ENCODE measurements at places on chromosomes 4 and X.

DNA sequence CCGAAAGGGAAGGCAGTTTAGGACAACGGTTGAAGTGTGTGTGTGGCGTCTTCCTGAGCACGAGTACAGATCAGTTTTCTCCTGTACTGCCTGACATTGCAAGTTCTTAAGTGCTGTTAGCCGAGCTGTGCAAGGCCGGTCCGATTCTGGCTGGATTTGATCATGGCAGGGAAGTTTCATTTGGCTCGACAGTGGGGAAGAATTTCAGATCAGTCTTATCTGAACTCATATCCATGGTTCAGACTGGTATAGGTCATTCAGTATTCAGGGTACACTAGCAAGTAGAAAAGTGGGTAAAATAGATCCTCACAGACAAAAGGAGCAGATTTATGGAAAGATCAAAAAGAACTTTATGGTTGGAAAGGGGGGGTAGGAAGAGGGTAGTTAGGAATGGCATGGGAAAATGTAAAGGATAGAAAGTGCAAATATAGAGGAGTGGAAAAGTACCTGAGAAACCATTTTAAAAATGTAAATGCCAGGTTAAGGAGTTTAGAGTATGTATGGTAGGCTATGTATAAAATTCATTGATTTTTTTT, 716 bp downstream of the THAP9 start:
- no peak for DNase-seq

GRCh38 chr4:113880240-113881028, 99.0 kb downstream of the ARSJ start:
- DNase-seq, result no peak

DNA sequence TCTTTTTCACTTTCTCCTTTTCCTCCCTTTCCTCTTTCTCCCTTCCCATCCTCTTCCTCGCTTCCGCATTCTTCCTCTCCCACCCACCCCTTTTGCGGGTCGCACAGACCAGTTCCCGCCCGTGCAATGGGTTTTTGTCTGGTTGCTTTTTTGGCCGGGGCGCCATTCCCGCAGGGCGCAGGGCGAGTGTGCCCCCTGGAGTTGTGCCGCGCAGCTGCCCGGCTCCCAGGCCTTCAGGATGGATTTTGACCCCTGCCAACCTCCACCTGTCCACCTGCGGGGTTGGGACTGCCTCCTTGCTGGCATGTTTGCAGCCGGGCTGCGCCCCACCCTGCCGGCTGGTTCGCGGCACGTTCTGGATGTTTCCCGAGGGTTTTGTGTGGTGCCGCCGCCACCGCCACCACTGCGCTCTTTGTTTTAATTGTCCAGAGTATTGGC, 578 bp upstream of the SEL1L3 start:
- DNase-seq, result no peak

DNA sequence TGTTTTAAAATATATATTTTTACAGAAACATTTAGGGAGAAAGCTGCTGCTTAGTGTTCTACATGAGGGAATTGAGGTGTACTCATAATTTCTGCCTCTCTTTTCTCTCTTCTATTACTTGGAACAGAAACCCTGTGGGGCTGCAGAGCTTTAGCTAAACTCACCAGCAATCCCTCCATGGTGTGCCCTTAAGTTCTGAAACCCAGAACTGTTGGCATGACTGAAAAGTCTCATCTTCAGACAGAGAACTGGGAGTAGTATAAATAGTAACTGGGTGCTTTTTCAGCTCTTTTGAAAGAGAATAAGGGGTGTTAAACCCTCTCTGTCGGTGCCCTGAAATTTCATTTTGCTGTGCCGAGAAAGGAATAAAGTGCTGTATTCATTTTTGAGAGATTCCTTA, 294.9 kb upstream of the BOD1L1 start:
- DNase-seq, result no peak

DNA sequence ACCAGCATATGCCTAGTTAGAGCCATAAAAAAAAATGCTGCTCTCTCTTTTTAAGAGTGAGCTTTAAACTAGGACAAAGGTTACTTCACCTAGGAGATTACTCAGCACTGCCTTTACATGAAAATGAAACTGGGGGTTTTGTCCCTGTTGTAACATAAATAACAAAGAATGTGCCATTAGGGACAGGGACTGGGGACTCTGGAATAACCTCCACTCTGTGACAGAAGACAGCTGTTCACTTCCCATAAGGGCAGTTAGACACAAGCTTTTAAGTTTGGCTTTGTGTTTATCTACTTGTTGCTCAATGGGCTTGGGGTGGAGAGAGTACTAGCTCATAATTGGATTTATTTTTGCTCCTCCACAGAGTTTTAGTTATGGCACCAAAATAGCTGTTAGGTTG, 11.9 kb downstream of the ENPEP start:
- DNase-seq, result no peak

GRCh38 chrX:471281-471680, 84.6 kb upstream of the PPP2R3B start:
- no peak for DNase-seq

DNA sequence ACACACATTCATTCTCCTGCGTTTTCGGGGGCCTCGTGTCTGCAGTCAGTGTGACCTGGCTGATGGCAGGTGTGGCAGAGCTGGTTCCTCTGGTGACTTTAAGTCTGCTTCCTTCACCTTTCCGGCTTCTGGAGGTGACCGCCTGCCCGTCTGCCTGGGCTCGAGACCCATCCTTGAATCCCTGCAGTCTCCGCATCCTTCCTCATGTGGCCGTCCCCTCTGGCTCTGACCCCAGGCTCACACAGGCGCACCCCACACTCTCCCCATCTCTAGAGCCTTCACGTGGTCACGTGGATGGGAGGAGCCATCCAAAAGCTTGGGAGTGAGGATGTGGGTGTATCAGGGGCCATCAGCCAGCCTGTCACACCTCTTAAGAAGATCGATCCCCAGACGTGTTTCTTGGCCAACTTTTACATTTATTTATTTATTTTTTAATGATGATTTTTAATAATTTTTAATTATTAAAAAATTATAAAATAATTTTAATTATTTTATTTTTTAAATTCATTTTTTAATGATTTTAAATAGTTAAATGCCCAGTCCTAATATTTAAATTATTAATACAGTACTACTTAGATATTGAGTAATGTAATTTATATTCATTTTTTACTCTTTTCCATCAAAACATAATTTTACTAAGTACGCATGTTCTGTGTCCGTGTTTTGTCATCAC, 20.9 kb downstream of the RGS12 start:
- DNase-seq, result no peak

DNA sequence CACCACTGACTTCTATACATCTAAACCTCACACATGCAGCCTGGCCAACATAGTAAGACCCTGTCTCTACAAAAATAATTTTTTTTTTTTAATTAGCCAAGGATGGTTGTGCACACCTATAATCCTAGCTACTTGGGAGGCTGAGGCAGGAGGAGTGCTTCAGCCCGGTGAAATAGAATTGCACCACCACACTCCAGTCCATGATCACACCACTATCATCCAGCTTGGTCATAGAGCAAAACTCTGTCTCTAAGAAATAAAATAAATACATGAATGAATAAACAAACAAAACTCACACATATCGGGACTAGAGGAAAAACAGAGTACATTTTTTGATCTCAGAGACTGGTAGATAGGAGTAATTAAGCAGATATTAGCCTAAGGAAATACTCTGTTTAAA, 66.6 kb upstream of the PDE5A start:
- DNase-seq, result no peak

DNA sequence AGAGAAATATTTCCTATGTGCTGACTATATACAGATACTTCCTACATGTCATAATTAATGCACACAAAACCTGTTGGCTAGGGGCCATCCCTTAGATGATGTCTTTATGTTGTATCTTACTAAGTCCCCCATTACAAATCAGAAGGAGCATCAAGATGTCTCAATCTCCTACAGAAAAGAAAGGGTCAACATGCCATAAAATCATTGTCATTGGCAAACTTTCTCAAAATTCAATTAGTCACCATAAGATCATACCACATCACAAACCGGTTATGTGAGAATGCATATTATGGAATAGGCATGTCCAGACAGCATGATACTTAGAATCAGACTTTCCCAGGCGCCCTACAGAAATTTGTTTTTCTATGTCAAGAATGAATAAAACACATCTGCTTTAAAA, 175.2 kb upstream of the TET2 start:
- no peak for DNase-seq

- DNase-seq, result no peak
Observed at GRCh38 chr4:26058537-26058936, 144.5 kb downstream of the SMIM20 start.

DNA sequence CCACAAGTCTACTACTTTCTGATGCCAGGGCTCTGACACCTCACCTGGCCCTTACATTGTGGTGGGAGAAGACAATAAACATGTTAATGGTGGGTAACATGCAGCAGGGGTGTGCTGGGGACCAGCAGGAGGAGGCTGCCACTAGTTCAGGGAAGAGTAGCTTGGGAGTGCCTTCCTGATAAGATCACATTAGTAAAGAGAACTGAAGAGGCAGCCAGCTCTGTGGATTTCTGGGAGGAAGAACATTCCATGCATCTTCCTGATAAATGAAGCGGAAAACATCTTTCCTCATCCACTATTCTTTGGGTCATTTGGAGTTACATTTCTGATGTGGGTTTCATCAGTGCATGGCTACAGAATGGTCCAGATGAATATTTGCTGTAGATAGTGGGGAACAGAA, 9.0 kb downstream of the RNF150 start:
- no peak for DNase-seq

DNA sequence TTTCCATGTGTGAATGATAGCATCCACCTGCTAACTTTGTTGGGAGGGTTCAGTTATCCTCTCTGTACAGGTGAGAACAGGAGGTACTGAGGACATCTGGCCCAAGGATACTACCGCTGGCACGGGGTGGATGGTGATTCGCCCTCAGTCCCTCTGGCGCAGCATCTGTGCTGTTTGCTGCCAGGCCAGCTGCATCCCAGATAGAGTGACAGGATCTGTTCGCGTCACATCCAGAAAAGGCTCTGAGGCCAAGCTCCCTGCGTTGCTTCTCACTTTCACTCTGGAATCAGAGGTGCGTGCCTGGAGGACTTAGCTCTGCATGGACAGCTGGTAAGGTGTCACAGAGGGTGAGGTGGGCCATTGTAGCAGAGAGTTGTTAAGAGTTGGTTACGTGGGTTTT, 95.4 kb downstream of the TBL1X start:
- no peak for DNase-seq

DNA sequence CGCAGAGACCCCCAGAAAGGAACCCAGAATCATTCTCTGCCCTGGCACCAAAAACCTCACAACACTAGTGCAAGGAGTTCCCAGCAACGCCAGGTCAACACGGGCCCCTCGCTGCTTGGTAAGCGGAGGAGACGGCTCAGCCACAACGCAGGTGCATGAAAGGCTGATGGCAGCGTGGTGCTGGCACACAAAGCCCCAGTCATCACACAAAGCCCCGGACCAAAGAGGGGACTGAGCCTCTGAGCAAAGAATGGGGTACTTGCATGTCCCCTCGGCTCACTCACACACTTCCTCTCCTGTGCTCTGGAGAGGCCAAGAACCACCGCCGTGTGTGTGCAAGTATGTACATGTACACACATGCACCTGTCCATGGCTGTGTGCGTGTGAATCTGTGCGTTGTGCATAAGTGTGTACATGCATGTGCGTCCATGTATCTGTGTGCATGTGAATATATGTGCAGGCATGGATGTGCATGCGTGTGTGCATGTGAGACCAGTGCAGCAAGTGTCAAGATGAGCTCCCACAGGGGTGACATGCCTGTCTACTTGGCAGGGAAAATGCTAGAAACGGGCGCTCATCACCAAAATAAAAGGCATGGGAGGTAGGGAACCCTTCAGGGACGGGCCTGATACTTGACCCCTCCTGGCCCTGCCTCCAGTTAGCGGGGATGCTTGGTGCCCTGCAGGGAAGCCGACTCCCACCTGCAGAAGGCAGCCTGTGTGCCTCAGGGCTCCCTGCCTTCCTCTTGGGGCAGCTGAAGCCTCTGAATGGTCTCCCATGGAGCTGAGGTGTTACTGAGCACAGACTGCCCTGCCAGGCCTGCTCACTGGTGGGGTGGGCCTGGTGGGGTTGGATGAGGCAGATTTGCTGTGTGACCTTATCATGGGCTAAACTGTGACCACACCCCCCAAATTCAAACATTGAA, 60.4 kb downstream of the ZFYVE28 start:
- DNase-seq, result no peak

- peak; percentile 9 for DNase-seq
Observed at GRCh38 chr4:130336585-130337217, 1240.7 kb downstream of the C4orf33 start.

DNA sequence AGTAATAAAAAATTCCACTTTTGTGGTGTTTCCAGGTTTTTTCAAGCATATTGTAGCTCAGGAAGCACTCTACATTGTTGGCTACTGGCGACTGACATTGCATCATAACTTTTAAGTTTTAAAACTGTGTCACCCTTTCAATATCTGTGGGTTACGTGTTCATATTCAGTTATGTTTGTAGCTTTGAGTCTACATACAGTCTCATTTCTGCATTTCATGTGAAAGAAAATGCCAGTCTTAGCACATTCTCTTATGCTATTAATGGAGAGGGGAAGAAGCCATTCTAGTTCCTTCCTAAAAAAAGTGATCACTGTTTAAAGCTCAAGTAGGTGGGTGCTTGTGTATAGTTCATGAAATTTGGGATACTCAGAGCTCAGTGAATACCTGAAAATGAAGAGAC, 38.1 kb downstream of the DIAPH2 start:
- no peak for DNase-seq

- DNase-seq, result no peak
Observed at GRCh38 chrX:119411959-119412358, 12.8 kb downstream of the SLC25A43 start.

- DNase-seq, result no peak
Observed at GRCh38 chrX:41956027-41956426, 32.7 kb upstream of the CASK start.

DNA sequence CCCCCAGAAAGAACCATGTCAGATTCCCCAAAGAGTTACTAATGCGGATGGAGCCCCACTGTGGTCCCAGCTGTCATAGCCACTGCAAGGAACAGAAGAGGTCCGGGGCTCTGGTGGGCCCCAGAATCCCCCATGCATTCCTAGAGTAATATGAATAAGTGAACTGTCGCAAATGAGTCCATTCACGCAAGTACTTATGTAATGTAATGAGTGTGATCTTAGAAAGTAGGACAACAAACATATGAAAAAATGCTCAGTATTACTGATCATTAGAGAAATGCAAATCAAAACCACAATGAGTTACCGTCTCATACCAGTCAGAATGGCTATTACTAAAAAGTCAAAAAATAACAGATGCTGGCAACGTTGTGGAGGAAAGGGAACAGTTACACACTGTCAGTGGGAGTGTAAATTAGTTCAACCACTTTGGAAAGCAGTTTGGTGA, 141.5 kb upstream of the RBPJ start:
- no peak for DNase-seq

DNA sequence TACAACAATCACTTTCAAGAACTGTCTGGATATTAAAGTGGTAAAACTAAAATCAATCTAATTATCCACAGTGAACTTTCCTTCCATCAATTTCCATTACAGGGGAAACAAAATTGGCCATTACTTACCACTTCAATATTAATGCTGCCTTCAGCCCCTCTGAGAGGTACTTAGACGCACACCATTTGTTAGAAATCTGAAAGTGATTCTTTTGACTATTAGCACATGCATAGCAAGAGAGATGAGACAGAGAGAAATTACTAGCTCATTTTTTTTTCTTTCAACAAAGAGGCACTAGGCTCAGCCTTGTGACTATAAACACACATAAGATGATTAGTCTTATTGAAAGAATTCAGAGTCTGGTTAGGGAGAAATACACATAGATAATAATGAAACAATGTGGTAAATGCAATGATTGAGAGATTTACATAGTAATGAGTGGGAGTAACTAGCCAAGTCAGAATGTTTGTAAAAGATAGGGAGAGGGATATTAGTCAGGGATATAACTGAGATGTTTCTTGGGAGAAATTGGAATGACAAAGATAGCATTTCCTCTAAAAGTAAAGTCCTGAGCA, 93.3 kb downstream of the YIPF7 start:
- DNase-seq, result no peak

All from activated CD4-positive, alpha-beta T cell treated with anti-CD3 and anti-CD28 coated beads, Interleukin-2, amount 10 ng/mL, durations not matched to agents 7 days and 5 days (primary cell).